MG63 (cell line): ENCODE measurements at places on chromosomes 12 and 14.

DNA sequence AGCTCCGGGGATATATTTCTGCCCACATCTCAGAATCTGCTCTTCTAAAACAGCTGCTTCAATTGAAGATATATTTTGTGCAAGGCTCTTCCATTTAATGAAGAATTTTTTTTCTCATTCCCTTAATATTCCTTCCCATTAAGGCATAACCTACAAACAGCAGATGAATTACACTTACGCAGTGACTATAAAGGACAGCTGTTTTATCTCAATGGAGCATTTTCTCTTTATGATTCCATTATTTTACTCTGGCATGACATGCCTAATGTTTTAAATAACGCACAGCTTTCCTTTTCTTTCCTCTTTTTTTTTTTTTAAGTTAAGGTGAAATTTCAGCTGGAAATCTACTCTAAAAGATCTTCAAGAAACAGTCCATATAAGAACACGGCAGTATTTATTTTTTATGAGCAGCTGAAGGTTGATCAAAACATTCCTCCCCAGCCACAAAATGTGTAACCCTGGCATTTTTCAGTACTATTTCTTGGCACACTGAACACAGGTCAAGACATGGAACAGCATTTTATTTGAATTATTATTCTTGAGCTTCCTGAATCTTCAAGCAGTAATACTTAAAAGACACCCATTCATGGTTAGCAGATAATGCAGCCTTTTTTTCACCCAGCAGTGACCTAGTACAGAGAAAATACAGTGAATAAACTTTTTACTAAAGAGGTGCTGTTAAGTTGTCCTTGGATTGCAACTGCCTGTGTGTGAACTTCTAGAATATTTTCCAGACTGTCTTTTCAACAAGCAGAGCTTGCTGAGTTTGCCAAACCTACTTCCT lies 118.1 kb upstream of the FOXN3 start:
- no peak for DNase-seq

DNA sequence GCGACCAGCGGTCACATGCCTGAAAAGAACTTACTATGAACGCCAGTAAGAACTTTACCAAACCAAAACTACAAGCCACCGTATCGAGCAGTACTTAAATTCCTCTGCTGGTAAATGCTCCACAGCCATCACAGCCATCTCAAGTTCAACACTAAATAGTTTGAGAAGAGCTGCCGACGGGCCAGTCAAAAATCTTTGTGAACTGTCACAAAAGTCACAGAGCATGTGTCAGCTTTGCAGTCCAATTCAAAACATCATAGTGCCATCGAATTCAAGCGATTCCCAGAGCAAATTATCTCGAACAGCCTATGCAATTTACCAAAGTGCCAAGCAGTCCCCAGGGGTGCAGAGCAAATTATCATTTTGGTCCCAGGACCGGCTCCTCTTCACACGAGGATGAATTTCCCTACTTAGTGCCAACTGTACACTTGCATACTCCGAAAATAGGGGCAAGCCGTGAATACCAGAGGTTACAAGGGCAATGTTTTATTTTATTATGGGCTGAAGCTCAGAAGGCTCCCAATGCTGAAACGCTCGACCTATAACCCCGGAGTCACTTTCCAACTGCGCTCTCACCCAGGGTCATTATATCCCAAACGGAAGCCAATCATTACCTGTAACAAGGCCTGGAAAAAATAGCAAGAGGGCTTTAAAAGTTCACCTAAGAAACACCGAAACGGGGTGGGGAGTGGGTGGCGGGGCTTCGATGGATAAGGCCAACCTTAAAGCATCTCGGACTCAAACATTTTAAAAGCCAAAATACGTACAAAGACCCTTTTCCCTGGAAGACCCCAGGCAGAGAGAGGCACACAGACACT lies 1.1 kb downstream of the LRP6 start:
- DNase-seq: no peak

- DNase-seq: no peak
Measured at GRCh38 chr12:130619385-130620001, 96.6 kb downstream of the RIMBP2 start.

- no peak for DNase-seq
Measured at GRCh38 chr14:30648471-30648870, 26.4 kb downstream of the SCFD1 start.

GRCh38 chr12:53218551-53219291 lies 11.7 kb upstream of the ITGB7 start:
- DNase-seq: peak; percentile 59
